ENCODE measurements at places on chromosomes 13 and 19.

DNA sequence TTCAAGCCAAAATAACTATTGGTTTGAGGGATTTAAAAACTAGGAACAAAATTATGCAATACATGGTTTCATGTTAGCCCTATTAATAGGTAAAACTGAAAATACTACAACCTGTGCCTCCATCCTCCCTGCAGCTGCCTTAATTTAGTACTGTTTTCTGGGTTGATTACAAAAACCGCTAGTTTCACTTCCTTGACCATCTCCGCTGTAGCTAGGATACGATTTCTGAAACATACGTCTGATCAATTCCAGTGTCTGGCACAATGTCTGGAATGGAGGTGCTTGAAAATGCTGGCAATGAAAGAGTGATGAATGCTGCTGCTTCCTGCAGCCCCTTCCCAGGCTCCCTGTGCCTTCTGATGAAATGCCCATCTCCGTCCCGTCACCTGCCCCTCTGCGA is 273.5 kb downstream of the SHISA2 start:
- no peak for DNase-seq

DNA sequence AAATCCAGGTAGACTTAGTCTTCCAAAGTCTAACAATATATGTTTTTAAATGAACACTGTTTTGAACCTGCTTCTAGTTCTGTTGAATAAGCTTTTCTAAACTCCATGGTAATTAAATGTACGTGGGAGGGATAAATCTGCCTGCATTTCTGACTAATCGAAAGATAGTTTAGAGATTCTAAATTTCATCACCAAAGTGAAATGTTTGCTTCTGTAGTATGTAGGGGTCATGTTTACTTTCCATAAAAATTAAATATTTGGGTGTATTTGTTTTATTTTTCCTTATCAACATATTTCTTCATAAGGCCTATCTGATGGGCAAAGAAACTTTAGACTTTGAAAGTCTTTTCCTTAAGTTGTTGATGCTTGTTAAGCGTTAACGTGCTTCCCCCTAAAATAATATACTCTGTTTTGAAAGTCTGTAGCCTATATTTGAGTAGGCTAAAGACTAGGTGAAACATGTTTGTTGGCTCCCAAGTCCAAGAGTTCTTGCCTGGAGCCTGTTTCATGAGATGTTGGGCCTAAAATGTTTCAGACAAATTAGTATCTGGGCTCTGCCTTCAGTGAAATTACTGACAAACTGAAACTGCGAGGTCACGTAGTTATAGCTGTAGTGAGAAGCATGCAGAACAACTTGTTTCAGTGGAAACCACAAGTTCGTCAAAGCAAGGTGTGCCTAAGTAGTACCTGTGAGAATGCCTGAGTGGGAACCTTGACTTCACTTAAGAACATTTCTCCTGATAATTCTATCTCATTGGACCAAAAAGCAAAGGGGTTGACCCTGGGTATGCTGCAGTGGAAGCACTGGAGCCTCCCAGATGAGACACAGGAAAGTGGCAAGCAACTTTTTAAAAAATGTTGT is 126.2 kb downstream of the LMO7 start:
- DNase-seq, result peak; percentile 13

GRCh38 chr13:32545083-32545482 is 6.5 kb upstream of the N4BP2L2 start:
- DNase-seq, result no peak

DNA sequence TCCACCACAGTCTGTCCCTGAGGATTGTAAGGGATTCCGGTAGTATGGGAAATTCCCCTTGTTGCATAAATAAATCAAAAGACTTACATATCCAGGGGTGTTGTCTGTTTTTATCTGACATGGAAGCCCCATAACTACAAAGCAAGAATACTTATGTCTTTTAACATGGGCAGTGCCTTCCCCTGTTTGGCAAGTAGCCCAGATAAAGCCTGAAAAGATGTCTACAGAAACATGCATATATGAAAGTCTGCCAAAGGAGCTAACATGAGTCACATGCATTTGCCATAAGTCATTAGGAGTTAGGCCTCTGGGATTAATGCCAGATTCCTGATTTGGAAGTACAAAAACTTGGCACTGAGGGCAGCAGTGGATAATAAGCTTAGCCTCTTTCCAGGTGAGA is 62.1 kb downstream of the ZNF737 start:
- no peak for DNase-seq

DNA sequence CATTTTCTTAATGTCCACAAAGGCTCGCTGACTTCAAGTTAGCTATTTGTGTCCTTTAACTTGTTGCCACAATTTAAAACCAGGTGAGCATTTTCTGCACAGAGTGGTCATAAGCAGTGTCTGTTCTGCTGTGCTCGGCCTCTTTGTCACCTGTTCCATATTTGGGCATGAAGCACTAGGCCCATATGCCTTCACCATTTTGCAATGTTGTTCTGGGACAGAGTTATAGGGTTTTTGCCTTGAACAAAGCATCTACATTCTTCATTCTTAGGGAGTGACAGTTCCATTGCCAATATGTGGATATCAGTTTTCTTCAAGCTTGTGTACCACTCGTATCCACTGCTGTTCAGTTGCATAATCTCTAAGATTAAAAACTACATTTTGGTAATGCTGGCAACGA is 56.1 kb downstream of the LRCH1 start:
- no peak for DNase-seq

- no peak for DNase-seq
Observed at GRCh38 chr13:98771838-98772611, 19.6 kb upstream of the SLC15A1 start.

GRCh38 chr19:45368127-45368526 is 2.2 kb downstream of the ERCC2 start:
- no peak for DNase-seq

GRCh38 chr13:50599046-50599445 is 244.4 kb downstream of the DLEU7 start:
- DNase-seq, result no peak

DNA sequence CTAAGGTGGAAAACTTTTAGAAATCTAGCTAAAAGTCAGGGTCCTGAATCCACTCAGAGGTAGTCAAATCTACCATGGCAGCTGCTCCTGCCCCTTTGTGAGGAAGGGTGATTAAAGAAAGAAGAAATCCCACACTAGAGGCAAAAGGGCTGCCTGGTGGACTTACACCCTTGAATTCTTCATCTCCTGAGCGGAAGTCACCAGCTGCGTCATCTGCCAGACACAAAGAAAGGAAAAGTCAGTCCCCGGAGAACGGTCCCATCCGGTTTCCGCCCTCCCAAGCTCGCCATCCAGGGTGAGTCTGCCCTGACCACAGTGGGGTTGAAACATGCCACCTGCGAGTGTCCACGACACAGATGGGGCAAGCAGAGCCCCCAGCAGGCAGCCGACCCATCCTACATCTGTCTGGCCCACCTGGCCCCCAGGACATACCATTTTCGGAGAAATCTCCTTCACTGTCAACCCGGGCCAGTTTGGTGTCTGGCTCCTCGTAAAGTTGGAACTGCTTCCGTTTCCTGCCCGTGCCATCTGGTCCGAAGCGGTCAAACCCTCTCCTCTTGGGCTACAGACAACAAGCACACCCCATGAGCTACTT is 7.7 kb downstream of the AKAP8 start:
- DNase-seq, result no peak

- DNase-seq, result no peak
Observed at GRCh38 chr13:93001866-93002461, 224.6 kb upstream of the GPC6 start.

GRCh38 chr13:47499358-47500150 is 501.5 kb downstream of the SUCLA2 start:
- DNase-seq, result no peak

DNA sequence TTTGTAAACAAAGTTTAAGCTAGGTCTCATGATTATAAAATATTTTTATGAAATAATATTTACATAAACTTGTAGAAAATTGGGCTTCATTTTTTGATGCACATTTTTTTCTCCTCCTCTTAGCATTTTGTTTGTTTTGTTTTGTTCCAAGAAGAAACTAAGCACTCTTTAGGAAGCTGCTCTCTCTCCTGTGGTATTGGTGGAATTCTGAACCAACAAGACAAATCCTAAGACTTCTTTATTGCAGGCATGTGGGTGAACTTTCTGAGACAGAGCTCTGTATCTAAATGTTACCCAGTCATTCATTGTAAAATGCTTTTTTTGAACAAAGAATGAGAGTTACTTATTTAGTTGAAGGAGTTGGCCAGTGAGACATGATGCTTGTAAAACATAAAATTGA is 39.3 kb downstream of the LMO7 start:
- DNase-seq, result no peak

DNA sequence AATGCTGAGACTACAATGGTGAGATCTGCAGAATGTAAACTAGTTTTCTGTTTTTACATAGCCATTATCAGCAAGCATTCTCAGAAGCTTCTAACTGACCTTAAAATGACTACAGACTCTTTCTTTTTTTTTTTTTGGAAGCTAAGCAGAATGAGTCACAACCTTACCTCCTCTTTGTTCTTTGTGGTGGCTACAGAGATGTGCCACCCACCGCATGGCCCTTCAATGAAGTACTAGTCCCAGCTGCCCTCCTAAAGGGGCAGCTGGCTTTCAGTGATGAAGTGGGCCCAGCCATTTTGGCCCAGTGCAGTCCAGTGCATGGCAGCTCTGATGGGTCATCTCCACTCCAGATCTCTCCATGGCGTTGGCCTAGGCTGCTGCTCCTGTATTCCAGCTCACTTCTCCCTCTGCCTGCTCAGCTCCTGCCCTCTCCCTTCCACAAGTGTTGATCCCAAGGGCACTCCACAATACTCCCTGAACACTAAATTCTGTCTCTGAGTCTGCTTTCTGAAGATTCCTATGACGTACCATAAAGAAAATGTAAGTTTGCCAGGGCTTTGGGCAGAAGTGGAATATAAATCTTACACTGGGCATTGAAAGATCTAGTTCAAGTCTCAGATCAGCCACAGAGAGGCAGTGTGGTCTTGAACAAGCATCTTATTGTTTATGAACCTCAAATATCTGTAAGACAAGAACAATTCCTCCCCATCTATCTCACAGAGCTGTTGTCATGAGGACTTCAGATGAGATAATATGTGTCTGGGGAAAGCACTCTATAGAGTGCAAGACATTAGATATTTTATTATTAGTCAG is 85.6 kb downstream of the RXFP2 start:
- no peak for DNase-seq

- no peak for DNase-seq
Observed at GRCh38 chr13:110138700-110139036, 168.3 kb downstream of the COL4A1 start.

DNA sequence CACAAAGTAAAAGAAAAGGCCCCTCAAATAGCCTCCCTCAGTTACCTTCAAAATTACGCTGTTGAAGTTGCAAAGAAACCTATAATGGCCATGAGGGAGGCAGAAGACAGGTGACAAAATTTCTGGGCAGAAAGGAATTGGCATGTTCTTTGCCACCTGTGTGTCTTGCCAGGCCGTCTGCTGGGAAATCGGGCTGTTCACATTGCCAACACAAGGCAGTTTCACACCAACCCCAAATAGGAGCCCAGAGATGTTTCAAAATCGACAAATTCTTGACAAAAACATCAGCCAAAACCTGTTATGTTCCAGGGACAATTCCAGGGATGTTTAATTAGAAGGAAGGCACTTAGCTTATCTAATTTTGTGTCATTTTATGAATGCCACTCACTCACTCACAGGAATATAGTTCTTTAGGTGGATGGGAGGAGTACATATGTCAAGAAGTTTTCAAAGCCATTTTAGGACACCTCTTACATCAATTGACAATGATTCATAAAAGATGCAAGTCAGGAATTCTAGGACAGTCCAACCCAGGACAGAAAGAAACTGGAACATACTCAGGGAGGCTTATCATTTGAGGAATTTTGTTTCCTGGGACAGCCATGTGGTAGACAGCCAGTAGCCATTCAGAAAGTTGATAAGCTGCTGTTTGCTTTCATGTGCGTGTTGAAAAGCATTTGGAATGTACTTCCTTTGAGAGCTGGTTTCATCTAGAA is 164.5 kb downstream of the RGCC start:
- DNase-seq, result no peak

DNA sequence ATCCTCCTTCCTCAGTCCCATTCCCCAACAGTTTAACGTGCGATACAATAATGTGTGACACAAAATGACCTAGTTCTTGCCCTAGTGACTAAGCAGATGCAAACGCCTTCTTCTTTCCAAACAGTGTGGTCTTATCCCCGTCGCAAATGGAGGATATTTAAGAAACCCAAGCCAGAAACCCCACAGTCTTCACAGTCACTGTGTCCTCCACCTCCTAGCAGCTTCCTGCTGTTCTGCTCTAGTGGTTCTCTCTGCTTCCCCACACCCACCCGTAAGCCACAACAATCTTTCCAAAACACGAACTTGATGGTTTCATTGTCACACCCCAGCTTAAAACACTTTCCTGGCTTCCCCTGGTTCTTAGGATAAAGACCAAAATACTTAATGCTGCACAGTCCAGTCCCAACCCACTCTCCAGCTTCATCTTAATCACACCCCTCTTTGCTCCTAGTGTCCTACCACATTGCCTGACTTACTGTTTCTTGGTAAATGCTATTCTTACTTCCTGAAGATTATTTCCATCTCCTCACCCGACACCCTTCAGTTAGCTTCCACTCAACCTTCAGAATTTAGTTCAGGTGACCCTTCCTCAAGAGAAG is 32.3 kb downstream of the ITM2B start:
- peak; percentile 12 for DNase-seq

- DNase-seq, result no peak
Observed at GRCh38 chr13:99425485-99426341, 75.6 kb upstream of the TM9SF2 start.

- no peak for DNase-seq
Observed at GRCh38 chr19:29554149-29554548, 28.4 kb downstream of the VSTM2B start.

DNA sequence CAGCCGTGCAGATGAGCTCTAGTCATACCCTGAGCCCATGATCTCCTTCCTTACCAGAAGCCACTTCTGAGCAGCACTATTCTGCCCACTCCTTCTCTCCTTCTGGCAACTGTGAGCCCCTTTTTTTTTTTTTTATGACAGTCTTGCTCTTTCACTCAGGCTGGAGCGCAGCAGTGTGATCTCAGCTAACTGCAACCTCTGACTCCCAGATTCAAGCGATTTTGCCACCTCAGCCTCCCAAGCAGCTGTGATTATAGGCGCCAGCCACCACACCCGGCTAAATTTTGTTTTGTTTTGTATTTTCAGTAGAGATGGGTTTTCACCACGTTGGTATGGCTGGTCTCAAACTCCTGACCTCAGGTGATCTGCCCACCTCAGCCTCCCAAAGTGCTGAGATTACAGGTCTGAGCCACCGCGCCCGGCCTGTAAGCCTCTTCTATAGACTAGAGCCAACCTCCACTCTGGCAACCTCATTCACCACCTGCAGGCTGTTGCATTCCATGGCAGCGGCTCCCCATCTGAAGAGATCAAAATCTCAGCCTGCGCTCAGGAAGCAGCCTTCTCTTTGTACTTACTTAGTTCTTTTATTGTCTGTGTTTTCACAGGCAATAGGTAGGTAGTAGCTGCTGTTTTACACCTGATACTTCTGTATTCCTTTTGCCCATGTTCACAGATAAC is 34.8 kb upstream of the NDFIP2 start:
- DNase-seq, result peak; percentile 13

Data from stimulated activated CD4-positive, alpha-beta T cell treated with anti-CD3 and anti-CD28 coated beads, Interleukin-2, amount 100 ng/mL, for 48 hours (primary cell).